Esophagus squamous epithelium (tissue), 5 donors: ENCODE measurements at places on chromosomes 13 and 19.
A peak's percentile ranks its signal among the peaks of the same experiment; 100 is the strongest.

GRCh38 chr19:3408996-3409345, 42.6 kb downstream of the NFIC start:
- no peak for DNase-seq

DNA sequence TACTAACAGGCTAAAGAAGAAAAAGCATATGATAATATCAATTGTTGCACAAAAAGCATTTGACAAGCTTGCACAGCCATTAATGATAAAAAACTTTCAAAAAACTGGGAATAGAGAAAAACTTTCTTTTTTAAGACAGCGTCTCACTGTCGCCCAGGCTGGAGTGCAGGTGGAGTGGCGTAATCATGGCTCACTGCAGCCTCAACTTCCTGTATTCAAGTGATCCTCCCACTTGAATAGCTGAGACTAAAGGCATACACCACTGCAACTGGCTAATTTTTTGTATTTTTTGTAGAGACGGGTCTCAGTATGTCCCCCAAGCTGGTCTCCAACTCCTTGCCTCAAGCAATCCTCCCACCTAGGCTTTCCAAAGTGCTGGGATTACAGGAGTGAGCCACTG, 382.8 kb downstream of the TSHZ3 start:
- no peak for DNase-seq

DNA sequence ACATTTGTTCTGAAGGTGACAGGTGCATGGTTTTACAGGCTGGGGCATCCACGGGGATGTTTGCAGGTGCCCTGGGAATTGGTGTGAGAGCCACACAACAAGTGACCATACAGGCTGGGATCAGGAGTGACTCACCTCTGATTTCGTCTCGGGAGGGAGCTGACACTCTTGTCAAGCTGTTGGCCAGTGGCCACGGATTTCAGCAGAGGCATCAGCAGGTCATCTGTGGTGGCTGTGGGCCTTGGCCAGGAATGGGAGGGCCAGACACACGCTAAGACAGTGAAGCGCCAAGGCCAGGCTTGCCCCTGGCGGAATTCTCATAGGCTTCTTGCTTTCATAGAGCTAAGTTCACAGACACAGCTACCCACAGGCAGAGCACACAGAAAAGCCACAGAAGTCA, 108.6 kb downstream of the HSPH1 start:
- no peak for DNase-seq

GRCh38 chr19:14400951-14401431, 18.1 kb downstream of the DDX39A start:
- no peak for DNase-seq

DNA sequence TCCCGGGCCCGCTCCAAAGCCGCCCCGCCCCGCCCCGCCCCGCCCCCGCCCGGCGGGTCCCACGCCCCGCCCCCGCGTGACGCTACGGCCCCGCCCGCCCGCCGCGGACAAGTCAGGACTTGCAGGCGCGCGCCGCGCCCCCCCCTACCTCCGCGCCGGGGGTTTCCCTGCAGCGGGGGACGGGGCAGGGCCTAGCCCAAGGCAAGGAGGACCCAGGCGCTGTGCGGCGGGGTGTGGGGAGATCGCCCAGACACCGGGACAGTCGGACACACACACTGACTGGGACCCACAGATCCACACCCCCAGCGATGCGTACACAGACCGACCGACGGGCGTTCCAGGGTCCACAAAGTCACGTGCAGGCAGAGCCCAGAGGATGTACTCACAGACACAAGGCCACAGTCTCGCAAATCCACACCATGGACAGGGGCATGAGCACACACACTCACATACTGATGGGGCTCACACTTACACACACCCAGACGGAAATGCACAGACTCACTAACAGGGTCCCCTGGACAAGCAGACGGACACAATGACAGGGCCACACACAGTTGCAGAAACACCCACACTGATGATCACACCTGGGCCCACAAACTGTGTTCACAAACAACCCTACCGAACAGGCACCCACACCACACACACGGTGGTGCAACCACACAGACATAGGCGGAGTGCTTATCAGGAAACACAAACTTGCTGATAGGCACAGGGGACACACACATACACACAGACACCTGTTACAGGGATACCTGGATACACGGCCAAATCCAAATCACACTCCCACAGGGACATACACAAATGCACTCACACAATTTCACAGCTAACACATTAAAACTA, 436 bp upstream of the BBC3 start:
- peak; percentile 51 for DNase-seq
